Esophagus squamous epithelium (tissue), 5 donors: ENCODE measurements at places on chromosomes 4 and X. TPM values are rescaled to one million over a fixed set of nuclear protein-coding genes. Genes with fewer than 3 reads are reported as not detected.
A peak's percentile ranks its signal among the peaks of the same experiment; 100 is the strongest.

DNA sequence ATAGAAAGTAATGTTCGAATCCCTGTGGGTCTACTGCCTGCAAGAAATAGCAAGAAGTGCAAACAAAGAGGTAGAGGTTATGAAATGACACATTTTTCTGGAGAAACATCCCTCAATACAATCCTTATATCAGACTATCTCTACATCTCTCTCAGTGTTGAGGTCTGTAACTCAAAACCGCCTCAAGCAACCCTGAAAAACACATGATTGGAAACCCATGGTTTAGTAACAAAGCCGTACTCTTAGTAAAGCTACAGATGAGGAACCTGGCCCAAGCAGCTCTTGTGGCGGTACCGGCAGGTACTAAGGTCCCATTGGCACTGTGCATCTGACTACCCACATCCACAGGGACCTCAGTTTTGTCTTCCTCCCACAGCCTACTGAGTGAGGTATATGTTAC, 53.9 kb downstream of the IRF2 start:
- H3K36me3 ChIP-seq: no peaks in the 10 kb centered on the region
- no peak for DNase-seq
- H3K27me3 ChIP-seq: no peaks in the 10 kb centered on the region
- no peak overlapping the region for H3K4me3 ChIP-seq

GRCh38 chr4:3668825-3669552, 97.2 kb upstream of the ADRA2C start:
- no peaks in the 10 kb centered on the region for H3K4me1 ChIP-seq
- no peak overlapping the region for H3K27ac ChIP-seq
- H3K36me3 ChIP-seq: no peaks in the 10 kb centered on the region
- H3K4me3 ChIP-seq: no peak overlapping the region
- no peak for DNase-seq

DNA sequence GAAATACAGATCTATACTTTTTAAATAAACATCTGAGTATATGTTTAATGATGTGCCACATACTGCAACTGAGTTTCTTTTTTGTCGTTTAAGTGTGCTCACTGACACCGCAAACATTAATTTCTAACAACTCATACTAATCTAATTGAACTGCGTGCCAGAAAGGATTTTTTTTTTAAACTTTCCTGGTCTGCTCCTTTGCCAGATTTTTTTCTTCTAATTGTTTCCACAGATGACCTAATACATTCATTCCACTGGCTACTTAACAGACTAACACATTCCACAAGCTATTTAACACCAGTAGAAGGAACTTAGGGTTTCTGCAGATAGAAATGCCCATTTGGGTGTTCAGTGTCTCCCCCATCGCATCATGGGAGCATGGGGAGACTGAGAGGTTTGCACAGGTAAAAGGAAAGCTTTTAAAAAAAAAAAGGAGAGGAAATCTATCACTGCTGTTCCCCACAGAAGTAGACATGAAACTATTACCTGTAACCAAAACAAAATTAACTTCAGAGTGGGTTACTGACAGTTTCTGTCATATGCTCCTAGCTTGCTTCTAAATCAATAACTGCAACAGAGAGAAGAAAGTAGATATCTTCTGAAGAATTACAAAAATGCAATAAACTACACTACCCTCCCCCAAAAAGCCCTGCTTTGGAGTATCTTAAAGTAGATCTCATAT, 31.6 kb downstream of the SH3KBP1 start:
- H3K4me3 ChIP-seq: no peak overlapping the region
- no peaks in the 10 kb centered on the region for H3K4me1 ChIP-seq
- H3K27ac ChIP-seq: no peak overlapping the region
- no peaks in the 10 kb centered on the region for H3K27me3 ChIP-seq

DNA sequence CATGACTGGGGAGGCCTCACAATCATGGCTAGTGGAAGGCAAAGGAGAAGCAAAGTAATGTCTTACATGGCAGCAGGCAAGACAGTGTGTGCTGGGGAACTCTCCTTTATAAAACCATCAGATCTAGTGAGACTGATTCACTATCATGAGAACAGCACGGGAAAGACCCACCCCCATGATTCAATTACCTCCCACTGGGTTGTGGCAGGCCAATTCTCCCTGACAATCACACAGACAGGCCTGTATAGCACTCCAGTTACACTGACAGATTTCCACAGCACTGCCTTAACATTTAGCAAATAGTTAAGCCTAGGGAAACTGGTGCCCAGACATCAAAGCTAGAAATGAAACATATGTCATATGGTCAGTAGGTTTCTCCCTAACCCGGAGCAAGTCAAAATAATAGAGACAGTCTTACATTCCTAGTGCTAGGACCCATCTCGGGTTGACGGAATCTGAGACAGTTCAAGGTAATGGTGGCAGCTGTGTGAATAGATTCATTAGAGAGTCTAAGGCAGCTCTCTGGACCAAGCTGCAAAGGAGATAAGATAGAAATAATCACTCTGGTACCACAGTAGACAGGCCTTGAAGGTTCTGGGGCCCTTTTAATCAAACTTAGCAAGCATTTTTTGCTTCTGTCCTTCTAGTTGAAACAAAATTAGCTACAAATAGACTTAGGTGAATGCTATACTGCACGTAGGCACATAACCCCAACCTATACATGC, 9.4 kb upstream of the HERC5 start:
- no peak for DNase-seq
- no peaks in the 10 kb centered on the region for H3K27me3 ChIP-seq
- no peaks in the 10 kb centered on the region for H3K36me3 ChIP-seq
- H3K4me3 ChIP-seq: no peak overlapping the region

Gene RADX
- 0.91 TPM for total RNA-seq

DNA sequence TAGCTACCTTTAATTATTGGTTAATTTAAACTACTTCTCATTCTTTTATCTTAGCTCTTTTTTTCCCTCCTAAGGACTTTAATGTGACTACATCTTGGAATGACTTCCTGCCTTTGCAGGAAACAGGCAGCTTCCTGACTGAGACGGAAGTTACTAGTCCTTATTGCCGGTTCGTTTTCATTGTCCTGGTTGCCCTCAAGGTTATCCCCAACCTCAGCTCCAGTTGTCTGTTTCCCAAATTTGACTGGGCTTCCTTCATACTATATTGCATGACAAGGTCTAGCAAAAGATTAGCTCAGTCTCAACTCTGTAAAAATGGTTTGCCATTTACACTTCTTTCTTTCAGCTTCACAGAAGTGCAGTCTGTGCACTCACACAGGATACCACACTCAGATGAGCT, 109.9 kb upstream of the DDX53 start:
- no peaks in the 10 kb centered on the region for H3K36me3 ChIP-seq
- no peak overlapping the region for H3K4me3 ChIP-seq
- DNase-seq: no peak
- no peaks in the 10 kb centered on the region for H3K27me3 ChIP-seq
- no peak overlapping the region for H3K27ac ChIP-seq

DNA sequence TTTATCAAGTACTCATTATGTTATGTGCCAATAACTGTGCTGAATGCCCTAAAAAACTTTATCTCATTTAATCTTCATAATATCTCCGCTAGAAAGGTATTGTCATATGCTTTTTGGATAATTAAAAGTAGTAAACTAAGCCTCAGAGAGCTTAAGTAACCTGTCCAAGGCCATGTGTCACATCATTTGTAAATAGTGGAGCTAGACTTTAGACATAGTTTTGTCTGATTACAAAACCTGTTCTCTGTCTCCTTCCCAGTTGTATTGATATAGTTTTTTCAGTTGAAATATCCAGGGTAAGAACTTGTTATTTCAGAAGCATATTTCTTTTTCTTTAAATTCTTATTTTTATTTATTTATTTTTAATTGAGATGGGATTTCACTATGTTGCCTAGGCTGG, 66.7 kb downstream of the TENM3 start:
- H3K27ac ChIP-seq: no peak overlapping the region
- DNase-seq: no peak
- no peaks in the 10 kb centered on the region for H3K4me1 ChIP-seq
- no peak overlapping the region for H3K4me3 ChIP-seq
- no peaks in the 10 kb centered on the region for H3K36me3 ChIP-seq

GRCh38 chr4:172546782-172547181, 621.8 kb upstream of the GALNT7 start:
- DNase-seq: no peak
- H3K4me1 ChIP-seq: no peaks in the 10 kb centered on the region
- H3K27ac ChIP-seq: no peak overlapping the region
- no peaks in the 10 kb centered on the region for H3K36me3 ChIP-seq

Gene PDGFRA
- 10.8 TPM for total RNA-seq

Gene COX7B2
- total RNA-seq: not detected

Gene F8A2
- not detected for total RNA-seq

GRCh38 chr4:188819233-188819632, 680.0 kb downstream of the TRIML1 start:
- H3K27me3 ChIP-seq: no peaks in the 10 kb centered on the region
- no peaks in the 10 kb centered on the region for H3K4me1 ChIP-seq
- H3K4me3 ChIP-seq: no peak overlapping the region
- no peak overlapping the region for H3K27ac ChIP-seq

DNA sequence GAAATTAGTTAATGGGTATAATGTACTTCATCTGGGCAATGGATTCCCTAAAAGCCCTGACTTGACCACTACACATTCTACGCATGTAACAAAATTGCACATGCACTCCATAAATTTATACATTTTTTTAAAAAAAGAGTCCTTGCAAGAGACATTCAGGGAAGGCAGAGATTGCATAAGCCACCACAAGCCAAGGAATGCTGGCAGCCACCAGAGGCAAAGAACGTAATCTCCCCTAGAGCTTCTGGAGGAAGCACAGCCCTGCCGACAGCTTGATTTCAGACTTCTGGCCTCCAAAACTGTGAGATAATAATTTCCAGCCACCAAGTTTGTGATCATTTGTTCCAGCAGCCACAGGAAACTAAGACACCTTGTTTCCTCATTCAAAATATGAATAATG, 185.6 kb upstream of the GALNT7 start:
- H3K4me1 ChIP-seq: no peaks in the 10 kb centered on the region
- no peaks in the 10 kb centered on the region for H3K36me3 ChIP-seq
- no peak overlapping the region for H3K4me3 ChIP-seq
- peak overlapping the region; percentile 66 for H3K27ac ChIP-seq
- DNase-seq: no peak
